ENCODE measurements at places on chromosomes 2 and 18.

GRCh38 chr18:79546781-79547272 lies 132.8 kb upstream of the CTDP1 start:
- no peak for DNase-seq

GRCh38 chr2:118031566-118031965 lies 17.7 kb upstream of the CCDC93 start:
- DNase-seq: no peak

DNA sequence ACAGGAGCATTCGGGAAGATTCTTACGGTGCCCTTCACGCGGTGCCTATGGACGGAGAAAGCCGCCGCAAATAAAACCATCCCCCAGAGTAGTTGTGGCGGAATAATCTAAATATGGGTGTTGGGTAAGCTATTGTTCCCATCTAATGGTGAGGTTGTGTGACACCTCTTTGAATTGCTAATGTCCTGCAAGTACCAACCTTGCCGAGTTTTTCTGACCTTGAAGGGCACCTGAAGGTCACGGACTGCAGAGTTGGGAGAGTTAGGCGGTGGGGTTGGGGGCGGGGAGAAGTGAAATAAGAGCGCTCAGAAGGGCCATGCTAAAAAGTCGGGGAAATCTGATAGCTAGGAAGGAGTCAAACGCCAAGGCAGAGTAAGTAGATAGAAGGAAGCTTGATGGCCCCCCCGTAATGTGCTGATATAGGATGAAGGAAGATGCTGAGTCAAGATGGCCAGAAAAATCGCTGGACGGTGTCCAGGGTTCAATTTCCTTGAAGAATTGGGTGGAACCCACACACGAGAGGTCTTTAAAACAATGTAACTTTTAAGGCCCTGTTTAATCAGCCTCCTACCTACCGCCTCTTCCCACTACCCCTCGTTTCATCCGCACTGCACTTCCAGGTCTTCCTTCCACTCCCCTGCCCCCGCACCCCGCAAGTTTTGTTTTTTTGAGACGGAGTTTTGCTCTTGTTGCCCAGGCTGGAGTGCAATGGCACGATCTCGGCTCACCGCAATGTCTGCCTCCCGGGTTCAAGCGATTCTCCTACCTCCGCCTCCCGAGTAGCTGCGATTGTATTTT lies 600 bp downstream of the KATNAL2 start:
- DNase-seq: peak; percentile 43

GRCh38 chr2:129008055-129008880 lies 689.6 kb upstream of the HS6ST1 start:
- DNase-seq: no peak

DNA sequence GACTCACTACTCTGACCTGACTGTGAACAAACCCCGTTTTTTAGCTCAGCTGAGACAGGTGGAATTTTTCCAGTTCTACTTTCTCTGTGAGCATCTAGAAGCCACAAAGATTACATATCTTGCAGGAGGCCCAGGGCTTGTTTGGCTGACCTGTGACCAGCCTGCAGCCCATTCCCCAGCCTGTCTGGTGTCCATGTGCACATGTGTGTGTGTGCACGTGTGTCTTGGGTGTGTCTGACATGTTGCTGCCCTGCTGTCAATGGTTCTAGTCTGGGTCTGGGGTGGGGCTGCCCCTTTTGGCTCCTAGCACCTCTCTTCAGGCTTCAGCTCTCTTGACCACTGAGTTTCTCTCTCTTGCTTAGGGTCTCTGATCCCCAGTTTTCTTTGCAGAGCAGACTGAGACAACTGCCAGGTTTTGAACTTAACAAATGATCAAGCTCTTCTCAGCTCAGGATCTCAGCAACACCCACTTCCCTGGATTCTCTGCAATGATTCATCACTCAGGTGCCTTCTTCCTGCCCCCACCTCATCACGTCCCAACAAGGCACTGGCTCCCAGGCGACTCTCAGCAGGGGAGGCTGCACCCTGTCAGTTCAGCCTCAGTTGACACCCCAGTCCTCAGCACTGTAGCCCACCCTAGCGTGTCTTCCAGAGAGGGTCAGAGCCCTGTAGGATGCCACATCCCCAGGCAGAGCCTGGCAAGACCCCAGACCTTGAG lies 130.3 kb downstream of the CELF4 start:
- no peak for DNase-seq

DNA sequence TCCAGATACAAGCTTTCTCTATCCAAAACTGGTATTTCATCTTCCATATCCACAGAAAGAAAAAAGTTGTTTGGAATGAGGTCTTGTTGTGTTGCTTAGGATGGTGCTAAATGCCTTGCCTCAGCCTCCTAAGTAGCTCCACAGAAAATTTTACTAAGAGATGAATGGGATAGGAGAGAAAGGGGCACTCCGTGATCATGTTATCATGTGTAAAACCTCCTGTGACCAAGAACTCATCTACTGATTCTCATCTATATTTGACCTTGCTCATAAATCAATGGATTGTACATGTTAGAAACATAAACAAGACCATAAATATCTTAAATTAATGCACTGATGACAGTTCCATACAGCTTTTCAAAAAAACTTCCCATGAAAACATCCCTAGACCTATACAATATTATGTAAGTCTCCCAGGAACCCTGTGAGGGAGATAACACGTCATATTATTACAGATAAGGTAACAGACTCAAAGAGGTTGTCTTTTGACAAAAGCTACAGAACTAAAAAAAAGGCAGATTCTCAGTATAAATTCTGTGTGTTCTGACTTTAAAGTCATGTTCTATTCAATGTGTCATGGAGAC lies 29.3 kb upstream of the KYNU start:
- no peak for DNase-seq

DNA sequence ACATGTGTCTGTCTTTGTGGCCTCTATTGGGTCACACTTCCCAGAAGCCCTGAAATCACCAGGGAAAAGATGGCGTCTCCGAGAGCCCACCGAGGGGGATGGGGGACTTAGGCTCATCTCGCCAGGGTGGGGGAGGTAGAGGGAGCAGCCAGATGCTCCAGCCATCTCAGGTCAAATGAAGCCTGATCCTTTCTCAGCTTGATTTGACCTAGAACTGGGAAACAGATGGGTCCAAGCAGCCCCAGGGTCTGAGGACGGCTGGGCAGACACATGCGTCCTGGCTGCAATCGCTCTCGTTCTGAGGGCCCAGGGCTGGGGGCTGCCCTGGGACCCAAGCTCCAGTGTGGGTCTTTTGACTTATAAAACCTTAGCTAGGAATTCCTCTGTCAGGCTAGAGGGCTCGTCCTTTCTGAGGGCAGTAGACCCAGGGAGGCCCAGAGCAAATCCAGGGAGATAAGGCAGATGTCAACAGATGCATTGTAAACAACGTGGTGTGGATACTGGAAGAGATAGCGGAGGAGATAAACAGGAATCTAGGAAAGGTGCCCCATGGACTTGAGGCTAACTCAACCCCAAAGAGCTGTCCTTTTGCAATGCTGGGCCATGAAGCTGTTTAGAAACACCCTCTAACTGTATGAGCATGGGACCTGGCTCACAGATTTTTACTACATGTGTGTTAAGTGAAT lies 127.7 kb downstream of the MYCN start:
- no peak for DNase-seq

GRCh38 chr2:144526831-144527230 lies 6.9 kb upstream of the ZEB2 start:
- DNase-seq: no peak

- DNase-seq: no peak
Observed at GRCh38 chr2:23293063-23293462, 91.9 kb upstream of the KLHL29 start.

- DNase-seq: no peak
Observed at GRCh38 chr2:151905963-151906632, 77.9 kb upstream of the ARL5A start.

GRCh38 chr2:67900826-67901225 lies 162.0 kb downstream of the C1D start:
- no peak for DNase-seq

- peak; percentile 59 for DNase-seq
Observed at GRCh38 chr2:223692191-223692947, 90.2 kb upstream of the SCG2 start.

DNA sequence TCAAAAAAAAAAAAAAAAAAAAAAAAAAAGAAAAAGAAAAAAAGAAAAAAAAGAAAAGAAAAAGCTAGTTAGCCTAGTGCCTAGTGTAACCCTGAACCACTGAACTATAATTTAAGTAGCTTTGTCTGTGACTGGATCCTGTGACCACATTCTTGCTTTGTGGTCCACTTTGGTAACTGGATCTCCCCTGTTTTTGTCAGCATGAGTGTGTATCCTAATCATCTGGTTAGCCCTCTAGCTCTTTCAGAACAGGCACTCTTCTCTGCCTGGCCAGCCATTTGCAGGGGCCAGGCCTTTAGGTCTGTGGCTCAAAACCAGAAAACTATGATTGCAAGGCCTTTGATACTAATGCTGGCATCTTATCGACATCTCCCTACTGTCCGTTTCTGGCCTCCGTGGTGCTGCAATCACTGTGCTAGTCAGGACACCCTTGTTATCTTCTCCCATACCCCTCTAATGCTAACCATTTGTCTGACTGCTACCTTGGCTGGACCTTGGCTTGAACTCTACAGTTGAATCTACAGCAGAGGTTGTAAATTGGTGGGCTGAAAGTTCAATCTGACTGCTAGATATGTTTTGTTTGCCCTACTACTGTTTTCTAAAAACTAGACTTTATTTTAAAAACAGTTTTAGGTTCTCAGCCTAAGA lies 40.5 kb downstream of the RBKS start:
- DNase-seq: no peak

- no peak for DNase-seq
Observed at GRCh38 chr2:66547118-66547517, 112.2 kb downstream of the MEIS1 start.

Data from NCI-H2081 (cell line).